ENCODE measurements at places on chromosomes 3 and 15. TPM values are rescaled to one million over a fixed set of nuclear protein-coding genes. Genes with fewer than 3 reads are reported as not detected.

DNA sequence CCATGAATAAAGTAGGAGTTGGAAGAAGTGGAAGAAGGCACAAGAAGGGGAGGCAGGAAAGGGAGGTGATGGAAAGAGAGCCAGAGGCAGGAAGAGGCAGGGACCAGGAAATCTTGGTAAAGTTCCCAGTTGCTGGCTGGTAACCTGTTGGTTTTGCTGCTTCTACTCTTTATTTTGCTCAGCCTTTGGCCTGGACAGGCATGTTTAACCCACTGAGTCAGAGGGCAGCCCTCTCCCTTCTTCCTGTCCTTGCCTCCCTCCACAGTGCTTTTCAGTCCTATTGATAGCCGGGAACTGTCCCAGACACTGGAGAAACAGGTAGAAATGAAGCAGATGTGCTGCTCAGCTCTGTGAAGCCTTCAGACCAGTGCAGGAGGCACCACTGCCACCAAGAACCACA is 43.4 kb upstream of the APEH start:
- no peak for DNase-seq

- DNase-seq, result no peak
These were observed 356.0 kb downstream of the ZPLD1 start for GRCh38 chr3:102790747-102791325.

GRCh38 chr3:100030346-100030745 is 84.0 kb downstream of the FILIP1L start:
- no peak for DNase-seq

DNA sequence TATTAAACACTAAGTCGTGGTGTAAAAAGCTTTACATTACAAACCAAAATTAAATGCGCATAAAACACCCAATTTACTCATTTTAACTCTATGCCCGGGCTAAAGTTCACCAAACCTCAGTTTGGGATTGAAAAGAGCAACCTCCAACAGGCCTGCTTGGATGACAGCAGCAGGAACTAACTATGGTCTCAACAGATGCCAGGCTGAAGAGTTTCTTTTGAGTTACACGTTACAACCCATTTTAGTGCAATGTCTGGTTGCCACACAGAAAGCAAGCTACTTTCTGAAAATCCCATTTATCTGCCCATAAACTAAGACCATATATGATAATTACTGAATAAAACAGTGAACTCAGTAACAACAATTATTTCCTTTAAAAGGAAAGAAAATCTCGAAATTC is 2.2 kb downstream of the SATB1 start:
- no peak for DNase-seq

GRCh38 chr3:16101295-16102186 is 72.9 kb upstream of the GALNT15 start:
- DNase-seq, result no peak

- DNase-seq, result no peak
These were observed 231.5 kb upstream of the SETMAR start for GRCh38 chr3:4071481-4072184.

GRCh38 chr15:58473724-58474123 is 41.9 kb downstream of the LIPC start:
- peak; percentile 89 for DNase-seq

DNA sequence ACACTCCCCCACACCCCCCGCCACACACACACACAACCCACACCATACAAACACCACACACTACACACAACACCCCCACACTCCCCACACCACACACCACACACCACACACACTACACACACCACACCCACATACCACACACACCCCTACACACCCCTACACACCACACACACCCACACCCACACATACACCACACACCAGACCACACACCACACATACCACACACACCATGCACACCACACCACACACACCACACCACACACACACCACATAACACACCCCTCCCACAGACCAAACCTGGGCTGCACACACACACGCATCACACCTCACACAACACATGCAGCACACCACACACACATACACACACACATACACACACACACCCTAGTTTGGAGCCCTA is 1.8 kb upstream of the RASGRF1 start:
- DNase-seq, result no peak

- DNase-seq, result no peak
These were observed 3.7 kb upstream of the SLC9C1 start for GRCh38 chr3:112297714-112298113.

GRCh38 chr3:166986000-166986399 is 394.1 kb downstream of the ZBBX start:
- DNase-seq, result no peak

DNA sequence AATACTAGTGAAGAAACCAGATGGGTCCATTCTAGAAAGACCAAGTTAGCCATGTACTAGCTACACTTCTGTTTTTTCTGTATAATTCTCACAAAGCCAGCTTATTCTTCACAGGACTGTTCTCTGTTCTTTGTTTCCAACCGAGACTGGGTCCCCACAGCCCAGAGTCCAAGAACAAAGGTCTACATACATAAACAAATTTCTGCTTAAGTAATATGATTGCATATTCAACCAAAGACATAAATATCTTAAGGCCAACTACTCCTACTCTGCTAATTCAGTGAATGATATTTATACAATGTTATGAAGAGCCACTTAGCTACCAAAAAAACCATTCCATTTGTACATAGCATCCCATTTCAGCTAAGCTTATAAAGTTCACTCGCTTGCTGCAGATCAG is 299.8 kb upstream of the CCDC54 start:
- no peak for DNase-seq

- no peak for DNase-seq
These were observed 32.6 kb downstream of the EHHADH start for GRCh38 chr3:185221203-185221602.

DNA sequence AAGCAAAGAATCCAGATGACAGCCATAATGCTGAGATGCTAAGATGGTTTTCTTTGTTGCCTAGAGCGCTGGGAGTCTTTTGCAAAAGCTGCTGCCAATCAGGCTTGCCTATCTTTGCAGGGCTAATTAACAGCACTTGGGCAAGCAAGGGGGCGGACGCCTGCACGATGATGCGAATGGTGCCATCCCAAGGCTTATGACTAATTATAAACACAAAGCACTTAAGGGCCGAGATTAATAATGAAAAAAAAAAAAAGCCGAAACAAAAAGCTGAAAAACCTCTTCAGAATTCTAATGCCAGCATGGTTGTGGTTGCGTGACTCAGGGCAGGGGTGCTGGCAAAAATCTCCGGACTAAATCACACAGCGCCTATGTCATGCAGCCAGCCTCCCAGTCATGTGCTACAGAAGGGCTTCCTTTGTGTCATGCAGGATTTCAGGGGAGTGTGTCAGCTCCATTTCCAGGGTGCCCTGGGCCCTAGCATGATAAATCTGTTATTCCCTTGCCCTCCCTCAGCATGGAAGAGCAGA is 185.0 kb upstream of the ANKRD28 start:
- DNase-seq, result peak; percentile 96

DNA sequence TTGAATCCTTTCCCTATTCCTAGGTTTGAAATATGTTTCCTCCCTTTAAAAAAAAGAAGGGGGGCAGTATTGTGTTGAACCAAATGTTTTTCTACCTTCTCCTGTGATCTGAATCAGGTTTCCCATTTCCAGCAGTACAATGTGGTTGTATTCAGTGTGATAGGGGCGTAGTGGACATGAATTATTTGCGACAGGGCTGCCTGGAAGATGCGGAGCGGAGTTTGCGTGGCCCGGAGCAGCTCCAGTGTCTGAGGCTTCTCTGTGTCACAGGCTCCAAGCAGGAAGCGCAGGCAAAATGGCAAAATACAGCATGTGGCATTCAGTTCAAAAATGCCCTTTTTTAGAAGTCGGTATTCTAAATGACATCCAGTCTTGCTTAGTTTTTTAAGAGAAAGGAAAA is 154.4 kb downstream of the PGPEP1L start:
- peak; percentile 96 for DNase-seq

- no peak for DNase-seq
These were observed 695.8 kb downstream of the TUSC7 start for GRCh38 chr3:117405359-117405758.

GRCh38 chr3:129688271-129688895 is 81.9 kb upstream of the PLXND1 start:
- DNase-seq, result peak; percentile 73

- DNase-seq, result no peak
These were observed 47.4 kb downstream of the CHCHD4 start for GRCh38 chr3:14077310-14077709.

GRCh38 chr3:53892286-53892637 is 603 bp upstream of the SELENOK start:
- DNase-seq, result no peak

- DNase-seq, result no peak
These were observed 36.2 kb downstream of the CHST2 start for GRCh38 chr3:143155756-143156155.

DNA sequence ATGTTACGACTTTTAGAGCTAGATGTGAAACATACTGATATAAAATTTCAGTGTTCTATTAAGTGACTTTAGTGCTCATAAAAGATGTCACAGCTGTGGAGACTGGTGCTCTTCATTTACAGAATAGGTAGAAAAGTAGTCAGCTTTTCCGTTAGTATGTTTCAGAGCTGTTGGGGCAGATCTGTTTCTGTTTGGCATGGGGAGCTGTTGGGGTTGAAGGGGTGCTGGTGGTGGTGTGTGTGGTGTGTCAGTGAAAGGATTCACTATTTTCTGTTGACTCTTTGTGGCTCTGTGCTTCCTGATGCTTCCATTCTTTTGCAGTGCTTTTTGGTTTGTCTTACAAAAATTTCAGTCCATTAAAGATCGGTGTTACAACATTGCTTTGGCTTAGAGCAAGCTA is 3.2 kb downstream of the UBE2E2 start:
- no peak for DNase-seq

The RUBCN gene
- 22.3 TPM for total RNA-seq

The ZPLD1 gene
- 0.33 TPM for total RNA-seq

The SERPINI1 gene
- 3.7 TPM for total RNA-seq

The INSYN1 gene
- total RNA-seq, result 1.2 TPM

The ARRDC4 gene
- 6.2 TPM for total RNA-seq

The CGGBP1 gene
- 104 TPM for total RNA-seq

The IQCF5 gene
- not detected for total RNA-seq

The KBTBD8 gene
- 1.1 TPM for total RNA-seq

The CPLX3 gene
- not detected for total RNA-seq

The PLCH1 gene
- 0.09 TPM for total RNA-seq

All from fibroblast of the aortic adventitia (primary cell).